Panc1 (cell line): ENCODE measurements at places on chromosomes 5 and 9.
A peak's percentile ranks its signal among the peaks of the same experiment; 100 is the strongest.

GRCh38 chr5:149403923-149404745 lies 25.0 kb upstream of the IL17B start:
- no peak for DNase-seq

- no peak for DNase-seq
These were observed 45.7 kb downstream of the PRDM6 start for GRCh38 chr5:123134653-123135181.

GRCh38 chr5:141369994-141370848 lies at the start of gene PCDHGB3:
Gene PCDHGB3, plus strand, starts transcription at chr5:141370242. Its CDS starts 153 bp downstream, at chr5:141370395.
- DNase-seq = no peak

GRCh38 chr5:55994495-55994997 lies at the start of gene IL6ST:
Gene IL6ST, minus strand, starts transcription at chr5:55994963. Its CDS starts 18,685 bp downstream, at chr5:55976278.
- no peak for DNase-seq

GRCh38 chr5:96149546-96149945 lies 187.9 kb upstream of the ELL2 start:
- DNase-seq = no peak

GRCh38 chr9:15999422-16000339 lies 446.8 kb downstream of the CCDC171 start:
- DNase-seq = no peak

- no peak for DNase-seq
These were observed 296.6 kb upstream of the MPDZ start for GRCh38 chr9:13576101-13576500.

DNA sequence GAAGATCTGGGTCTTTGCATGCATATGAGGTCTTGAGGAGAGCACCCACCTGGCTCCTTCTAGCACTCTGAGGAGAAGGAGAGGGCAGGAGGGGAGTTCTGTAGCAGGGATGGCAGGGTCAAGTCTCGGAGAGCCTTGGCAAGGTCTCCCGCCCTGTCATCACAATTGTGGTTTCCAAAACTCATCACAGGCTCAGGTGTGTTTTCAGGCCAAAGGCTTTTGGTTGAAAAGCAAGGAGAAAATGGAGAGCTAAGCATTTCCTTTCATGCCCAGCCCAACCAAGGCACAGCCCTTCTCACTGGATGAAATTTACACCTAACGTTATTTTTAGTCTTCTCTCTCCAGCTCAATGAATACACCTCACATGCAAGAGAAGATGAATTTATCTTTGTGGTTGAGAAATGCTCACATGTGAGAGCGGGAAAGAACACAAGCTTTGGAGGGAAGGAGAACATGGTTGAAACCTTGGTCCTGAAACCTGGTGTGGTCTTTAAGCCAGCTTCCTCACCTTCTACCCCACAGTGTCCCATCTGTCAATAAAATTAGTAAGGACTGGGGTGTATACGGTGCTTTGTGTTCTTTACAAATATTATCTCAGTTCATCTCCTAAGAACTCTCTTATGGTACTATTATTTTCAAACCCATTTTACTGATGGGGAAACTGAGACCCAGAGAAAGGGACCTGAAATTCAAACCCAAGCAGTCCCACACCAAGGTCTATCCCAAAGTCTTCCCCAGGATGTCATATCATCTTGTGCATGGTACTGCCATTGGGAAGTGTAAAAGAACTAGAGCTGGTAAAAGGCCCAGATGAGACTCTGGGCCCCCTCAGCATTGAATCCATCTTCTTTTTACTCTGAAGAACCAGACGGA lies 47.8 kb upstream of the CPEB4 start:
- no peak for DNase-seq

- no peak for DNase-seq
These were observed 356.4 kb upstream of the GRAMD2B start for GRCh38 chr5:126066836-126067235.

DNA sequence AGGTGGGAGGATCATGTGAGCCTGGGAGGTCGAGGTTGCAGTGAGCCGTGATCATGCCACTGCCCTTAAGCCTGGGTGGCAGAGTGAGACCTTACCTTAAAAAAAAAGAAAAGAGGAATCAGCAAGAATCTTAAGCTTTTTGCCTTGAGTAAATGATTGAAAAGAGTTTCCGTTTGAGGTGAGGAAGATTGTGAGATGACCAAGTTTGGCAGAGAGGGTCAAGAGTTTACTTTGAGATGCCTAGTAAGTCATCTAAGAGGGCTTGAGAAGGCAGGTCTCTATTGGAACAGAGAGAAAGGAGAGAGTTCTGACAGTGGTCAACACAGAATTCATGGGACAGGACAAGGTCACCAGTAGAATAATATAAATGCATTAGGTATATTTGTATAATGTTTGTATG lies 572.1 kb downstream of the TLE4 start:
- DNase-seq = no peak

GRCh38 chr5:178671602-178672144 lies 44.8 kb upstream of the CLK4 start:
- DNase-seq = no peak

DNA sequence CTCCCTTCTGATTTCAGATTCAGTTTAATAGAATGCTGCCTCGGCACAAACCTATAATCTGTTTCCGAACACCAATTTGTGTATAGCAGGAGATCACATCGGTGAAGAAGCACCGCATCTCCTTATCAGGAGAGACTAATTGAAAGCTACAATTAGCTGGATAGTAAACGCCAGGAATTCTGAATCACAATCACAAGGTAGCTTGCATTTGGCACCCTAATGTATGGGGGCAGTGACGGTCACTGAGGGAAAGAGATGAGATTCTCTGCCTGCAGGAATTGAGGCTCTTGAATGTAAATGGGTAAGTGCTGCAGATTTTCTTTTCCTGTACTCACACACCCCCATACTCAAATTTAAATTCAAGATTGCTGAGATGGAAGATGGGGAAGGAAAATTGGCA lies 373.6 kb upstream of the ZNF608 start:
- no peak for DNase-seq

- DNase-seq = no peak
These were observed 225.8 kb upstream of the ELL2 start for GRCh38 chr5:96187309-96188027.

- peak; percentile 18 for DNase-seq
These were observed 225.7 kb upstream of the KLF9 start for GRCh38 chr9:70639853-70640814.

GRCh38 chr5:177403102-177403791 lies 2.8 kb upstream of the PFN3 start:
- DNase-seq = no peak

DNA sequence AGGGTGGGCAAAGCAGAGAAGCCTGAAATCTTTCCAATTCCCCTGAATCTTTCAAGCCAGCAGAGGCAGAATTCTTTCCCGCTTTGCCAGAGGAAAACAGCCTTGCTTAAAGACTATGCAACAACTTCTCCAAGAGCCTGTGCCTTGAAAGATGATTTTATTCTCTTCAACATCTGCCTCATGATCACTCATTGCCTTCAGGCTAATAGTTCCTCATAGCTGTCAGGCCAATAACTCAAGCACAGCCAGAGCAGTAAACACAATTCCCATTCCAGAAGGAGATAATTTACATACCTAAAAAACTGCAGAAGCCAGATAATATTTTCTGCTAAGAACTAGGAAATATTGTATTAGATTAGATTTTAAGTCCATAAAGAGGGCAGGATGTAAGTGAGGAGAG lies 92.3 kb upstream of the PUM3 start:
- DNase-seq = no peak

DNA sequence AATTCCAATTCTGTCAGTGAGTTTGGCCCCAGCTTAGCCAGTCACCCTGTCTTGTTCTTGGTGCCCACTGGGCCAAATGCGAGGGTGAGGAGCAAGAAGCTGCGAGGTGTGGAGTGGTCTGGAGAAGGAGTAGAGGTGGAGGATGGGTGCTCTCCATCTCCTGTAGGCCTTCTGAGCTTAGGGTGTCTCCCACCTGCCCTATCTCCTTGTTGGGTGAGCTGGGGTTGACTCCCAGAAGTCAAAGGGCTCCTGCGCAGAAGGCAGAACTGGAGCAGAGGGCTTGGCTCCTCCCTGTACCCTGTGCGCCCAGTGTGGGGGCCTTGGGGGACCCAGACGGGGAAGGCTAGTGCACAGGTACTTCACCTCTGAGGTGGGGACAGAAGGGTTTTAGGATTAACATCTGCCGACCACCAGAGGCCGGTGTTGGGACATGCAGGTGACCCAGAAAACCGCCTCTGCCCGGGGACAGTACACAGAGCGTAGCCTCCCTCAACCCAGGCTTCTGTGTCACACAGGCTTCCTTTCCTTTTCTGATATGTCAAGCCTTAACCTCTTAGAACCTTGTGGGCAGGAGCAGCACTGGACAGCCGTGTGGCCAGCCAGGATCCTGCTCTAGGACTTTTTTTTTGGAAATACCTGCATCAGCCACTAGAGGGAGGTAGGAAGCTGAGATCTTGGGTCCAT lies 16.9 kb downstream of the IL5 start:
- DNase-seq = peak; percentile 63

- no peak for DNase-seq
These were observed 124.5 kb upstream of the PRLR start for GRCh38 chr5:35354751-35355150.

DNA sequence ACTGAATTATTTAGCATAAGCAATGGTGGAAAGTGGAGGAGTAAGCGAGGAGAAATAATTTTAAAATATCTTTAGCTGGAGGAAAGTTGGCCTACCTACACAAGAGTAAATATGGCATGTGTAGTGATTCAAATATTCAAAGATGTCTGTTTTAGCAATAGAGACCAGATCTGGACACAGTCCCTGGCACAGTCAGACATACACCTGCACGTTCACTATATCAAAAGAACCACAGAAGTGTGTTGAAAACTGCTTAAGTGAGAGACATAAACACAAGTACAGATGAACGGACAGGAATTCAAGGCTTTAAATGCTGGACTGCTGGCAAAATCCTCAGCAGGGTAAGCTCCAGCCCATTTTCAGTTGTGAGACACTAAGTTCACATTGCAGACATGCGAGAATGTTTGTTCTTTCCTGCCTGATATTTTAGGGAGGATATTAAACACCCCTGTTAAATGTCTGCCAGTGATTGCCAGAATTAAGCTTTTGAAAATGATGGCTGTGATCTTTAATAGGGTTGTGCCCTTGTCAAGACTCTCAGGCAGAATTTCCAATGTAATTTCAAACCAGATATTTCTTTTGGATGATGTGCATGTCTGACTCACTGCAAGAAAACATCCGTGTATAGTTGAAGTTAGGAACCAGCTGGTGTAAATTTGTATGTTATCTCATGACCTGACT lies 810.6 kb downstream of the TLE4 start:
- DNase-seq = no peak

- DNase-seq = no peak
These were observed 36.7 kb downstream of the ANKH start for GRCh38 chr5:14834584-14835550.

DNA sequence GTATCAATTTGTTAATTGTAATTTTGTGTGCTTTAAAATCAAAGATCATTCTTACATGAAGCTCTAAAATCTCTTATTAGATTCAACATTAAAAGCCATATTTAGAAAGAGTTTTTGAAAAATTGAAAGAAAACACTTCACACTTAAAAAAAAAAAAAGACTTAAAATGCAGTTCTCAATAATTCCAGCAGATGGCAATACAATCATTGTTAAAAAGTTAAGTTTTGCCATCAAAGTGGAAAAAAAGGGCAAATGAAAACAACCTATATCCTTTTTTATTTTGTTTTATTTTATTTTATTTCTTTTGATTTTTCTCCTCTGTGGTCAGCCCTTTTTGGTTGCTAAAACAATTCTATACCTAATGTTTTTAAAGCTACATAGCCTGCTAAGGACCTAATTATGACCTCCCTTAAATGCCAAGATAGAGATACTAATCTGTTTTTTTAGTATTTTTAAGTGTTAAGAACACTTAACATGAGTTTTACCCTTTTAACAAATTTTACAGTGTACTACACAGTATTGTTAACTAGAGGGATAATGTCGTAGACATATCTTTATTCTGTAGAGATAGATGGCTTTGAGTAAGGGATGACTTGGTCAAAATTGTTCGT lies 154.2 kb upstream of the DAB2 start:
- DNase-seq = no peak

DNA sequence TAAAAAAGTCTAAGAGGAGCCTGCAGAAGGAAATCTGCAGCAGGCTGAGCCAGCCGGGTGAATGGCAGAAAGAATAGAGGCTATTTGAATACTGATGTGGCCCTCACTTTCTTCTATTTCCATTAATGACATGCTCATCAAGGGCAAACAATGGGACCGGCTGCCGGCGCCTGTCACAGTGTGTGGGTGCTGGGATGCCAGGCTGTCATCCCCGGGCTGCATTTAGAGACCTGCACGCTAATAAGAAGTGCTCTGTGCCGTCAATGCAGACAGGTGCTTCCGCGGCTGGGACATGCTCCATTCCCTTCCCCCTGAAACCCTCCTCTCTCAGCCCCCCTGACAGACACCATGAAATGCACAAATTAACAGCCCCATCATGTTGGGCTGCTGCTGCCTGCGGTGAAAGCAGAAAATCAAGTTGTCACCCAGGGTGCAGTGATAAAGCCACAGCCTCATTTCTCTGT lies 217.7 kb upstream of the TBCA start:
- no peak for DNase-seq

GRCh38 chr9:123360161-123361085 lies 4.4 kb downstream of the CRB2 start:
- DNase-seq = no peak

GRCh38 chr5:109838157-109838556 lies 148.4 kb downstream of the MAN2A1 start:
- DNase-seq = no peak

DNA sequence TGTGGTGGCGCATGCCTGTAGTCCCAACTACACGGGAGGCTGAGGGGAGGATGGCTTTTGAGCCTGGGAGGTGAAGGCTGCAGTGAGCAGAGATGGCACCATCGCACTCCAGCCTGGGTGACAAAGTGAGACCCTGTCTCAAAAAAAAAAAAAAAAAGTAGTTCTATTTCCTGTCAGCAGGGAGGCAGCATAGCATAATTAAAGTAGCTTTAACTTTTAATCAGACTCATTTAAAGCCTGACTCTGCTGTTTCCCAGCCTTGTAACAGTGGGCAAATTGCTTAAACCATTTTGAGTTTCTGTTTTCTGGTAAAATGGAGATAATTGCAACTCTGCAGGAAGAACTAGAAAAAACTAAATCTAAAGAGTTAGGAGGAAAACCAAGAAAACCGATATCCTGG lies 31.2 kb downstream of the CNOT6 start:
- DNase-seq = no peak

DNA sequence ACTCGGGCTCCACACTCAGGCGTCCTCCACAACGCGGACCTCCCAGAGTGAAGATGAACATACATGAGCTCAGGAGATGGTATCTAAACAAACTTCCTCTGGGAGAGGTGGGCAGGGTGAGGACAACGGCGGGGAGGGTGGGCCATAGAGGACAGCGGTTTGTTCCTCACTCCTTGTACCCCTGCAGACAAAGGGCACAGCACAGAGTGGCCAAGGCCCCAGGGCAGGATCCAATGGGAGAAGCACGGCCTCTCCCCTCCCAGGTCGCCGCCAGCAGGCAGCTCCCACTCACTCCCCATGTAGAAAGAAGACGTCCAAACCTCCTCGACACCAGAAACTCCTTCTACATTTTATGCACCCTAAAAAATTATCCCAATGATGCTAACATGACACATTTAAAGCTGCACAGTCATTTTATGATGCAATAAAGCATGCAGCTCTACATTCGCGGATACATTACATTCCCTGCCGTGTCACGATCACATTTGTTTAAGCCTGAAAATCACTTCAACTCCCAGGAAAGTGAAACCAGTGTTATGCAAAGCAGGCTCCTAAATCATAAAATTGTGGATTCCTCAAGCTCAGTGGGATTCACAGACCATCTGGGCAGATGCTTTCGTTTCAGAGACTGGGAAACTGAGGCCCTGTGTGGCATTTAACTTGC lies 87.5 kb upstream of the SARDH start:
- DNase-seq = no peak

- no peak for DNase-seq
These were observed 9.6 kb downstream of the ENG start for GRCh38 chr9:127844821-127845359.
